RCC 7860 (cell line): ENCODE measurements at places on chromosomes 6 and 20.

- no peak for DNase-seq
These were observed 136.3 kb downstream of the ZMYND8 start for GRCh38 chr20:47220161-47220582.

GRCh38 chr6:122182061-122182460 lies 217.4 kb upstream of the HSF2 start:
- no peak for DNase-seq

DNA sequence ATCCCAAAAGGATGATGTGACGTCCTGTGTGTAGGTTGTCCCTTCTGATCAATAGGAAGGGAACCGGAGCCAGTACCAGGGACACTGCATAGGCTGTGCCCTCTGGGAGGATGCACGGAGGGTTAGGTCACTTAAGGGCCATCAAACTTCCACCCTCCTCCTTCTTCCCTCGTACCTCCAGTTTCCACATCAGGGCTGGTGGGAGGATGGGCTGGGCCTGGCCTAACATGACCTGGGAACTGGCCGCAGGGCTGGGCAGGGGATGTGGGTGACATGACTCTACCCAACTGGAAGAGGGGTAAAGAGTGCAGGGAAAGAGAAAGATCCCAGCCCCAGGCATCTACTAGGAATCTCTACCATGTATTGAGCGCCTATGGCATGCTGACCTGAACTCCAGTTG lies 46.2 kb upstream of the MDGA1 start:
- no peak for DNase-seq

GRCh38 chr6:33994472-33995308 lies 151.2 kb downstream of the GRM4 start:
- no peak for DNase-seq

DNA sequence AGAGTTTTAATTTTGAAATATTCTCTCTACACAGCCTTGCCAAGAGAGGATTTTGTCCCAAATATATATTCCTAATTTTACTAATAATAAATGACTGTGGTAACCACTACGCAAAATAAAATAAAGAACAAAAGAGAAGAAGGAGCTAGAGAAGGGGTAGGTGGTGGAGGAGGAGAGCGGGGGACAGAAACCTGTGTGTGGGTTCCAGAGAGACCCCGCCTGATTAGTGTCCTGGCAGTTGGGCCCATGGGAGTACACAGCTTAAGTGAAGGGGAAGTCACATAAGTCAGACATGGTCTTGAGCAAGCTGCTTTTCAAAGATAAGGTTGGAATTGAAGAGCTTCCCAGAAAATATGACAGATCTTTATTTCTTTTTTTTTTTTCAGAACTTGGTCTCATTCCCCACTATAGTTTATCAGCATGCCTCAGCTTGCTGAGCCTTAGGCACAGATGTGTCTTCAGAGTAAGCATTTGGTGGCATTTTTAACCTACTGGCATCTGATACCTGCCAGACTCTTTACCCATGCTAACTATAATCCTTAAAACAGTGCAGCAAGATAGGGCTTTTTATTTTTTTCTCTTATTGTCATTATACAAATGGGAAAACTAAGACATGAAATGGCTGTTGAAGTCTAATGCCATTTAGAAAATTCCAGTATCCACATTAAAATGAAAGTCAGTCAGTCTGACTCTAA lies 9.6 kb upstream of the RHAG start:
- DNase-seq, result no peak

GRCh38 chr6:129875610-129876520 lies 14.8 kb upstream of the TMEM244 start:
- DNase-seq, result no peak

- DNase-seq, result no peak
These were observed 20.0 kb downstream of the VEGFA start for GRCh38 chr6:43790031-43790430.

GRCh38 chr6:39800034-39801032 lies 8.2 kb downstream of the DAAM2 start:
- DNase-seq, result no peak

- no peak for DNase-seq
These were observed 66.0 kb downstream of the CDH4 start for GRCh38 chr20:61317966-61318530.

DNA sequence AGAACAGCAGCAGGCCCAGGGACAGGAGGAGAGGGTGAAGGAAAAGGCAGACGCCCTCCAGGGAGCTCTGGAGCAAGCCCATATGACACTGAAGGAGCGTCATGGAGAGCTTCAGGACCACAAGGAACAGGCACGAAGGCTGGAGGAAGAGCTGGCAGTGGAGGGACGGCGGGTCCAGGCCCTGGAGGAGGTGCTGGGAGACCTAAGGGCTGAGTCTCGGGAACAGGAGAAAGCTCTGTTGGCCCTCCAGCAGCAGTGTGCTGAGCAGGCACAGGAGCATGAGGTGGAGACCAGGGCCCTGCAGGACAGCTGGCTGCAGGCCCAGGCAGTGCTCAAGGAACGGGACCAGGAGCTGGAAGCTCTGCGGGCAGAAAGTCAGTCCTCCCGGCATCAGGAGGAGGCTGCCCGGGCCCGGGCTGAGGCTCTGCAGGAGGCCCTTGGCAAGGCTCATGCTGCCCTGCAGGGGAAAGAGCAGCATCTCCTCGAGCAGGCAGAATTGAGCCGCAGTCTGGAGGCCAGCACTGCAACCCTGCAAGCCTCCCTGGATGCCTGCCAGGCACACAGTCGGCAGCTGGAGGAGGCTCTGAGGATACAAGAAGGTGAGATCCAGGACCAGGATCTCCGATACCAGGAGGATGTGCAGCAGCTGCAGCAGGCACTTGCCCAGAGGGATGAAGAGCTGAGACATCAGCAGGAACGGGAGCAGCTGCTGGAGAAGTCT lies 25.5 kb downstream of the C20orf173 start:
- no peak for DNase-seq

GRCh38 chr6:15063253-15063853 lies 182.5 kb upstream of the JARID2 start:
- DNase-seq, result no peak

- DNase-seq, result no peak
These were observed 57.7 kb downstream of the RBM38 start for GRCh38 chr20:57448764-57449354.
